ENCODE measurements at places on chromosomes 4 and X.

DNA sequence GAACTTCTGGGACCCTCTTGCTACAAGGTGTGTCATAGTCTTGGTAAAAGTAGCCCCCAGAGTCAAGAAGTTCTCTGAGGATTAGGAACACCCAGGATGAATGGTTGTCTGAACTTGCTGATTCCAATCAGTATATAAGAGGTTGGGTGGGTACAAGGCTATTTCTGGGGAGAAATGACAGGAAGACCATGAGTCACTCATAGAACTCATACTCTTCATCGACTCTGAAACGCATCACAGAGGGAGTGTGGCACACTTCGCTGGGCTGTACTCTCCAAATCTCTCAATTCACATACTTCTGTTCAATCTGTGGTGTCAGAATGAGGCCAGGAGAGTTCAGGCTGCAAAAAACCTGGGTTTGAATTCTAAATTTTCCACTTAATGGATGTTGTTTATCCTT, 193.2 kb upstream of the LEF1 start:
- DNase-seq: no peak

GRCh38 chr4:168221301-168221700, 97.3 kb downstream of the DDX60 start:
- DNase-seq: no peak

GRCh38 chr4:14615671-14616070, 386.6 kb upstream of the CPEB2 start:
- no peak for DNase-seq

GRCh38 chr4:19677211-19677610, 574.5 kb upstream of the SLIT2 start:
- no peak for DNase-seq

DNA sequence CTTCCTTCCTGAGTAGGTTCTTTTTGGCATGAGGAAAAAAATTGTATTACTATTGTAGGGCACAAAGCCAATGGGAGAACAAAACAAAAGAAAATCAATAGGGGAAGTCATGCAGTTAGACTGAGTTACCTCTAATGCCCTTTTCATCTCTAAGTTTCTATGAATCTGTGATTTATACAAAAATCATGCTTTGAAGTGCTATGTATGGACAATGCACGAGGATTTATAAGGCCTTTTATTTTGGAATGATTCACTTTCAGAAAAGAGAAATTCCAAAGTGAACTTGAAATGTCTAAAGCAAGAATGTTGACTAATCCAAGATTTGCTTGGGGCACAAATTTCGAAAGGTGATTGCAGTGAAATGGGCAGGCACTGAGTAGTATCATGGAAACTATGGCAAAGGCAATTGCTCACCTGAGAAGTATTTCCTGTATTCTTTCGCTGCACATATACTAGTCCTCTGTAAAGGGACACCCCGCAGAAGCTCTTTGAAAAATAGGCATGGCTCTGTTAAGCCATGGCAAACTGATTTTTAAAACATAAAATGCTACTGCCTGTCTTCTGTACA, 52.8 kb downstream of the ADGRG4 start:
- no peak for DNase-seq

- no peak for DNase-seq
Measured at GRCh38 chr4:82705928-82706300, 92.7 kb downstream of the SCD5 start.

GRCh38 chr4:24244663-24245490, 339.5 kb downstream of the DHX15 start:
- DNase-seq: no peak

DNA sequence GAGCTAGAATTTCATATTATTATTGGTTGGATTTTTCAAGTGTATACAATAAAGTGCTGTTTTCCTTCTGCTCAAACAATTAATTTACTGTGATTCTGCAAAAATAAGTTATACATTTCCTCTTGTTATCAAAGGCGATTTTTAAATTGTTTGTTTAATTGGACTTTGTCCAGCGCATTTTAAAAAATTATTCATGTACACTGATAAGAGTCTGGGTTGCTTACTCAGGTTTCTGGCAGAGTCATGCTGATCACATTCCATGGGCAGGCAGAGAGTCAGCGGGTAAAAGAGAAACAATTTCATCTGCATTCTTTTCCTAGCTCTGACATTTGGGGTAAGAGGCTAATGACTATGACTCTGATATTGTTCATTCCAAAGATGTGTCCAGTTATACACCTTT, 8.9 kb downstream of the FAT4 start:
- no peak for DNase-seq

DNA sequence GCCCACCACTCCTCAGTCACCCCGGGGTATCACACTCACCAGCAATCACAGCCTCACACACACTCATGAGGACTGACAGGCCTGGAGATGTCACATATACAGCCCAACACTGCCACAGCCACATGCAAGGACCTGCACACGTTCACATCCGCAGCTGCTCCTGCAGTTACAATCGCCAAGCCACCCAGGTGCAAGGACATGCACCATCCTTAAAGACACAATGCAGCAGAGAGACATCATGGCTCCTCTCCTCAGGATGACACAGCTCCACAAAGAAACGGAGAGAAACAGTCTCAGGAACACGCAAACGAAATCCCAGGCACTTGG, 1.1 kb downstream of the PCSK1N start:
- no peak for DNase-seq

DNA sequence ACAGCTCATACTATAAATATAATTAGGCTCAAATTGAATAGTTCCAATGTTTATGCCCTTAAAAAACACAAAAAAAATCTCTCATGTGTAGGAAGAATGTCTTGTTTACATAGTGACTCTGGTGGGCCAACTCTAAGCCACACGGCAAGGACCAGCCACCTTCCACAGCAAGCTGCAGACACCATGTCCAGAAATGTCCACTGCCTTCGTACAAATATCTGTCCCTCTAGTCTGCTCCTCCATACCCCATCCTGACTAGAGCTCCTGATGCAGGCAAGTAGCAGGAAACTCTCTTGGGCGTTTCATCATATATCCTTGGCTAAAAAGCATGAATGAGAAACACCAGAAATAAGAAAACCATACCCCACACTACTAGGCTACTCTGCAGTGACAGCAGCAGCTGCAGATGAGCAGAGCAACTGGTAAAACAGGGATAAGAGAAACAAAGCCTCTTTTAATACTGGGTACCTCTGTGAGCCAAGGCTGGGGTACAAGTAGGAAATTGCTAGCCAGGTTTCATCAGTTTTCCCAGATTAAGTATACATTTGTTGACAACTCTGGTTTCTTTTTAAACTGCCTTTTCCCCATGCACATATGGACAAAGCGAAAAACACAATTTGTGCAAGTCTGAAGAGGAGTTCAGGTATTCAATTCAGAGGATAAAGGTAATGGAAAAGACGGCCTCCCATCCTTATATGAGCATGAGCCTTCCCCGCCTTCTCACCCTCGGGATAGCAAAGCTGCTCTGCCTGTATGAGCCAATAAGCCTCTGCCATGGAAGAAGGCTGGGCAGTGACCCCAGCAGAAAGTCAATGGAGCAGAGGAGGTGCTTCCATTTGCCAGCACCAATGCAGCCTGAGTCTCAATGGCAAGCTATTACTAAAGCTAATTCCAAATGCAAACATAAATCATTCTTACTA, 245.4 kb downstream of the DCLK2 start:
- DNase-seq: no peak

- no peak for DNase-seq
Measured at GRCh38 chrX:118901991-118902390, 72.4 kb upstream of the LONRF3 start.

DNA sequence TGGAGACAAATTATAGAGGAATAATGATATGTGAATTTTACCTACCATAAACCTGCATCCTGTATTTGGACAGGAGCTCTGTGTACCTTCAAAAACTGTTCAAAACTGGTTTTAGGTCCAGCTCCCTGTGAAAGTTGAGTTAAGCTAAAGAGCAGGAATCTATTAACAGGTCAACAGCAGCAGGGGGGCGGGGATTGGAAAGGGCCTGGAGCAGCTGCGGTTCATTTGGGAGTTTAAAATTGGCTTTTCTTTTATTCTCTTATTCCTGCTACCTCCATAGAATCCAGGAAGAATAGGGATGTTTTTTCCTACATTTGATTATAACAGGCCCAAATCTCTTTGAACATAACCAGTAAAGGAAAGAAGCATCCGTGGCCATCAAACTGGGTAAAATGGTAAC, 23.8 kb downstream of the SHROOM3 start:
- DNase-seq: no peak

DNA sequence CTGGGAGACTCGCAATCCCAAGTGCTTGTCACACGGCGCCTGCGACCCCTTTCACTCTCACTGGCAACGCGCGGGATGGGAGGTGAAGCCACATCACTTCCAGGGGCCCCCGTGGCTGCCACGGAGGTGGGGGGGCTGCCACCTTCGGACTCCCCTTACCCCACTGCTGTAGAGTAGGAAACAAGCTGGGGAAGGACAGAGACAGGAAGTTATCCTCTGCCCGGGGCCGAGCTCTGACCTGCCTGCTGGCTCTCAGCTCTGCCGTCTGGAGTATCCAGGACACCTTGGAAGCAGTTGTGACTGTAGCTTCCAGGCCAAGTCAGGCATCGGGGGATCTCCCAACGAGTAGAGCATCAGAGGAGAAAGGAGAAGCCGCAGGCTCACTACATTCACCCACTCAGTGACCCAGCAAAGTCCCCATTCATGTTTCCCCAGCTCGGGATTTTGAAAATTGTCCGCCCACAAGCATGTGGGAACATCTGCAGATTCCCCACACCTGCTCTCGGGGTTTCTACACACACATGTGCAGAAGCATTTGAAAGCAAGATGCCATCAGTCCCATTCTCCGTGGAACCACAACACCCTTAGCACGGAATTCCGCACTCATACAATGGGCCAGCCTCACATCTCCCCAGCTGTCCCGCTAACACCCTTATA, 10.8 kb downstream of the PDZD4 start:
- no peak for DNase-seq

- DNase-seq: no peak
Measured at GRCh38 chr4:26404743-26405206, 84.0 kb downstream of the RBPJ start.

- no peak for DNase-seq
Measured at GRCh38 chr4:95191537-95191936, 357.2 kb downstream of the UNC5C start.

- no peak for DNase-seq
Measured at GRCh38 chr4:109303140-109303496, 660 bp upstream of the COL25A1 start.

- DNase-seq: no peak
Measured at GRCh38 chrX:56729152-56729850, at the start of gene NBDY. Gene NBDY (plus strand): TSS chrX:56729243. CDS start chrX:56729354, 111 bp downstream.

DNA sequence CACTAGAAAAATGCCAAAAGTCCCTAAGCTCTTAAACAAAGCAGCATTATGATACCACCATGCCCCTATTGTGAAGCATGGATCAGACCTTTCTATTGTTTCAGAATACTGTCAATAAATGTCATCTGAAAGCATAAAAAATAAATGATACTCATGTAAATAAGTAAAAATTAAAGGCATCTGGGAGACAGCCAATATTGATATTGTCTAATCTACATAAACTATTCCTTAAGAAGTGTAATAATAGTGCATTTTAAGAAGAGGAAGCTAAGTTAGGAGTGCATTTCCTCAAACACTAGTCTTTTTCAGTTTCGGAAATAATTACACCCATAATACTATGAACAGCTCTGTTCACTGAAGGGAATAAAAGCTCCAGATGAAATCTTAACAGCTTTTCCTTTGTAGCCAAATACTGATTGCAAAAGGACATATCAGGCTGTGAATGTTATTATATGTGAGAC, 181.6 kb downstream of the SPOCK3 start:
- DNase-seq: no peak

- DNase-seq: no peak
Measured at GRCh38 chr4:104492183-104492771, 2.4 kb downstream of the CXXC4 start.

GRCh38 chrX:47707031-47707780, 48.2 kb upstream of the UXT start:
- DNase-seq: no peak

- DNase-seq: no peak
Measured at GRCh38 chrX:152138388-152138784, at the start of gene MAGEA10. Gene MAGEA10 (minus strand): TSS chrX:152138577. CDS start chrX:152135620, 2,957 bp downstream.

DNA sequence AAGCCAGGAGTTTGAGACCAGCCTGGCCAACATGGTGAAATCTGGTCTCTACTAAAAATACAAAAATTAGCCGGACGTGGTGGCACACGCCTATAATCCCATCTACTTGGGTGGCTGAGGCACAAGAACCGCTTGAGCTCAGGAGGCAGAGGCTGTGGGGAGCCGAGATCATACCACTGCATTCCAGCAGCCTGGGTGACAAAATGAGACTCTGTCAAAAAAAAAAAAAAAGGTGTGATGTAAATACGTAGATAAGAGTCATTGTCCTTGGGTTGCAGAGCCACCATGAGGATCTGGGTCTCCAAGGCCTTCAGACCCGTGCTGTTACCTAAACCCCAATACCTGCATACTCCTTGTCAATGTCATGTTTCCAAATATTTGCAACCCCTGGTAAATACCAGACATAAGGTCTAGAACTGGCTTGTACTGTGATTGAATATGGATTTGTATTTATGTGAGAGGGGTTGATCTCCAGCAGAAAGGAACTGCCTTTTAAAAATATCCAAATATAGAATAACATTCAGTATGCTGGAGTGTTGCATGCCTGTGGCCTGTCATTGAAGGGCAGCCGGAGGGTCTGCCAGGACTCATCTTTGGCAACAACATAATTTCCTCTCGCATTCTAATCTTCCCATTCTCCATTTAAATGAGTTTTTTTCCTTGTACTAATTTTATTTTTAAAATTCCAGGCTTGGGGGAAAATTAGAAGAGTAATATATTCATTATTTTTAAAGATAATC, 40.4 kb downstream of the ATXN3L start:
- no peak for DNase-seq

DNA sequence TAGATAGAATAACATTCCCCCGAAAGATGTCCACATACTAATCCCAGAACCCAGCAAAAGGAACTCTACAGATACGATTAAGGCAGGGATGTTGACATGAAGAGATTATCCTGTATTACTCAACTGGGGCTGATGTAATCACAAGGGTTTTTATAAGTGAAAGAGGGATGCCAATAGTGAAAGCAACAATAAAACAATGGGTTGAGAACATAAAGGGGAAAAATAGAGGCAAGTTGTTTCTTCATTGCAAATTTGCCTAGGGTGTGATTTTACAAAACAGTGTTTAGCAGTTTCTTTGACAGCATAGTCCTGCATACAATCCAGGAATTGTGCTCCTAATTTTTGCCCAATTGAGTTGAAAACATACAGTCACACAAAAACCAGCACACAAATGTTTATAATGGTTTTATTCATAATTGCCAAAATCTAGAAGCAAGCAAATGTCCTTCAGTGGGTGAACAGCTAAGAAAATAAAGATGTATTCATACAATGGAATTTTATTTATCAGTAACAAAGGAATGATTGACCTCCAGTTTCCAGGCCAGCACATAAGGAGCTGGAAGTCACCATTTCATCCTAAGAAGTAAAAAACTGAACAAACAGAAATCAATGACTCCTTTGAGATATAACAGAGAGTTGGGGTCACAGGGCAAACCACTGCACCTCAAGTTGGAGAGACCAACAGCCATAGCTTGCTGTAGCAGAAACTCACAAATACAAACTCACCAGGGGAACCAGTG, 107.2 kb downstream of the CENPC start:
- DNase-seq: no peak

GRCh38 chr4:122632396-122633143, 11.7 kb upstream of the IL21 start:
- no peak for DNase-seq

- DNase-seq: no peak
Measured at GRCh38 chr4:43369036-43369594, 476.6 kb downstream of the GRXCR1 start.

All from stimulated activated CD4-positive, alpha-beta T cell treated with anti-CD3 and anti-CD28 coated beads, TNF-alpha, amount 100 ng/mL, for 4 hours (primary cell).